ENCODE measurements at places on chromosomes 3 and 15.

GRCh38 chr3:122331886-122332285, 6.8 kb downstream of the CSTA start:
- no peak overlapping the region for H3K27ac ChIP-seq
- H3K36me3 ChIP-seq, result no peaks in the 10 kb centered on the region
- no peaks in the 10 kb centered on the region for H3K4me1 ChIP-seq
- no peak overlapping the region for H3K4me3 ChIP-seq
- peaks cover 9% of the 10 kb centered on the region for H3K27me3 ChIP-seq
- DNase-seq, result no peak

DNA sequence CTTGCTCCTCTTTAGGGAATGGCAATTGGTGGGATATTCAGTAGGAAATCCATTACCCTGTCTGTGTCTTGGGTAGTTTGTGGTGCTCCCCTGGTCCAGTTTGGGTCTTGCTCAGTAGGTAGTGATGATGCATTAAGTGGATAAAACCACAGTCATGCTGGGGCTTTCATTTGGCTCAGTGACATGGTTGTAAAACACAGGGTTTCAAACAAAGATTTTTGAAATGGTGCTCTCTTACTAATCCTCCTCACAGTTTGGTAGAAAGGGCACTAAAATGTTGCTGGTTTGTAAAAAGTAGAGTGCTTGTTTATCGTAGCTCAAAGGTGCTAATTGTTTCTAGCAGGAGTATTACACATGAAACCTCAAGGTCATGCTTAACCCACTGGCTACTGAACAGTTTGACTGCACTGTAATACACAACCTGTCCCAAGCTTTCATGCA, 22.9 kb downstream of the BBX start:
- peaks cover 59% of the 10 kb centered on the region for H3K36me3 ChIP-seq
- no peak overlapping the region for H3K4me3 ChIP-seq
- no peak for DNase-seq

- DNase-seq, result no peak
- H3K27me3 ChIP-seq, result peaks cover 13% of the 10 kb centered on the region
- no peaks in the 10 kb centered on the region for H3K36me3 ChIP-seq
- peaks cover 22% of the 10 kb centered on the region for H3K4me1 ChIP-seq
These were observed 19.4 kb downstream of the SCN5A start for GRCh38 chr3:38630070-38630469.

GRCh38 chr3:188904670-188905069, 267.1 kb upstream of the TPRG1 start:
- H3K27ac ChIP-seq, result no peak overlapping the region
- H3K4me1 ChIP-seq, result peaks cover 34% of the 10 kb centered on the region
- no peak overlapping the region for H3K4me3 ChIP-seq
- H3K27me3 ChIP-seq, result peaks cover 10% of the 10 kb centered on the region

GRCh38 chr3:17233398-17233800, 348.6 kb downstream of the PLCL2 start:
- no peaks in the 10 kb centered on the region for H3K36me3 ChIP-seq
- peak; percentile 4 for DNase-seq
- no peak overlapping the region for H3K4me3 ChIP-seq
- H3K27ac ChIP-seq, result no peak overlapping the region

GRCh38 chr3:49199900-49200281, 28.5 kb downstream of the KLHDC8B start:
- H3K27me3 ChIP-seq, result peaks cover 3% of the 10 kb centered on the region
- no peak overlapping the region for H3K27ac ChIP-seq
- no peak for DNase-seq

DNA sequence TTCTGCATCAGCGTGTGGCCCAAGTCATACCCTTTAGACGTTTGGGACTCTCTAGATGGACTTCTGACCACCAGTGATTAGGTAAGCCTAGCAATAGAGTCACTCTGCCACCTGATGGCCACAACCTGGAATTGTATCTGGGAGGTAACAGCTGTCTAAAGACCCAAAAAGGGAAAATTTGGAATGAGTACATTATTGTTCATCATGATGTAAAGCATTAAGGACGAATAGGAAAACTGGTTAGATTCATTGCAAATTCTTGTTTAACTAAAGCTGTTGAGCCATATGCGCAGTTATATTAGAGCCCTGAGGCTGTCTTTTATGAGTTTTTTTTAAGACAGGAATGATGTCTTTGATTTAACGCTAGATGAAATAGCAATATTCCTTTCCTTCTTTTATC, 63.6 kb downstream of the FAM81A start:
- no peaks in the 10 kb centered on the region for H3K36me3 ChIP-seq
- H3K27me3 ChIP-seq, result peaks cover 9% of the 10 kb centered on the region
- DNase-seq, result peak; percentile 63
- H3K4me3 ChIP-seq, result no peak overlapping the region
- no peaks in the 10 kb centered on the region for H3K4me1 ChIP-seq
- no peak overlapping the region for H3K27ac ChIP-seq
